ENCODE measurements at places on chromosomes 4 and X. TPM values are rescaled to one million over a fixed set of nuclear protein-coding genes. Genes with fewer than 3 reads are reported as not detected.

GRCh38 chr4:106595906-106596305 lies 227.3 kb upstream of the GIMD1 start:
- H3K4me1 ChIP-seq: no peaks in the 10 kb centered on the region
- no peak overlapping the region for H3K27ac ChIP-seq
- no peaks in the 10 kb centered on the region for H3K36me3 ChIP-seq
- H3K4me3 ChIP-seq: no peak overlapping the region
- H3K27me3 ChIP-seq: no peaks in the 10 kb centered on the region

MAGEA3 gene
- not detected for total RNA-seq

DNA sequence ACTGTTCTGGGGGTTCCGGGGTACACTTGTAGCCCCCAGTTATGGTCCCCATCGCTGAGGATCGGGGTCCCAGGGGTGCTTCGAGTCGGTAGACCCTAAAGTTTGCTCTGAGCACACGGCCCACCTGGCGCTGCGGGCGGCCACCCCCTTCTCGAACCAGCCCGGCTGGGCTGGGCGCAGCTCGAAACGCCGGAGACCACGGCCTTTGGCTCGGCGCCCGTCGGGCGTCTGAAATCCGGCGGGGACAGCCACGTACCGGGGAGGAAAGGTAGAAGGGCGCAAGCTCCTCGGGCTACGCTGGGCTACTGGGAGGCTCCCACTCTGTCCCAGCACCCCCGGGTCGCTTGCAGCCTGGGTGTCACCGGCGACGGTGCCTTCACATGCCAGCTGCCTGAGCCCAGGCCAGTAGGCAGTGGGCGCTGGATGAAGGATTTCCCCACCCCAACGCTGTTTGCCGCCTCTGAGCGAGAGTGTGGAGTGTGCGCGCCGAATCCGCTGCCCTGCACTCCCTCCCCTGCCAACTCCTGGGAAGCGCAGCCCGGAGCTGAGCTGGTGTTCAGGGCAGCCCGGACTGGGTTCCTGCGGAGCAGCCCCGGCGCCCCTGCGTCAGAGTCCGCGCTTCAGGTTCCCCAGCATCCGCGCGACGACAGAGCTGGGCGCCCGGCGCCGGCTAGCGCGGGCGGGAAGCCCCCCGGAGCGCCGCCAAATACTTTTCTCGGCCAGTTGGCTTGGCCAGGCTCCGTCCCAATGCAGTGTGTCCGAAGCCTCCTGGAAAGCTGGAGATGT lies 637 bp downstream of the MAMLD1 start:
- peak; percentile 64 for DNase-seq
- H3K4me1 ChIP-seq: no peaks in the 10 kb centered on the region

DNA sequence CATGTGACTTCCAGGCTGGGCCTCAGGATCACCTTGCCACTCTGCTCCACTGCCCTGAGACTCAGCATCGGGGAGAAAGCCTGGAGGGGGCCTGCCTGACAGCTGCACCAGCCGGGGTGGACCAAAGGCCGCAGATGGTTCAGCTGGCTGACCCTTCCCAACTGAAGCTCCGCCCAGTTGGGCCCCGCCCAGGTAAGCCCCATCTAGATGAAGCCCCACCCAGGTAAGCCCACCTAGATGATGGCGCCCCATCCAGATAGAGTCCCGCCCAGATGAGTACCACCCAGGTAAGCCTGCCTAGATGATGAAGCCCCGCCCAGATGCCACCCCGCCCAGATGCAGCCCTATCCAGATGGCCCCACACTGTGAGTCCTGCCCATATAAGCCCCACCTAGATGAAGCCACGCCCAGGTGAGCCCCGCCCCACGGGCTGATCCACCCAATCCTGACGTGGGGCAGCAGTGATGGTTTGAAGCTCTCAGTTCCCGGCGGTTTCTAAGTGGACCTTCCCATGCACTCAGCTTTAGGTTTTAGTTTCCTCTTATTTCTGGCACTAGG lies 10.0 kb downstream of the ZFYVE28 start:
- no peak overlapping the region for H3K4me3 ChIP-seq
- peak; percentile 50 for DNase-seq
- no peaks in the 10 kb centered on the region for H3K27me3 ChIP-seq
- no peak overlapping the region for H3K27ac ChIP-seq

FAT4 gene
- 31.3 TPM for total RNA-seq

DNA sequence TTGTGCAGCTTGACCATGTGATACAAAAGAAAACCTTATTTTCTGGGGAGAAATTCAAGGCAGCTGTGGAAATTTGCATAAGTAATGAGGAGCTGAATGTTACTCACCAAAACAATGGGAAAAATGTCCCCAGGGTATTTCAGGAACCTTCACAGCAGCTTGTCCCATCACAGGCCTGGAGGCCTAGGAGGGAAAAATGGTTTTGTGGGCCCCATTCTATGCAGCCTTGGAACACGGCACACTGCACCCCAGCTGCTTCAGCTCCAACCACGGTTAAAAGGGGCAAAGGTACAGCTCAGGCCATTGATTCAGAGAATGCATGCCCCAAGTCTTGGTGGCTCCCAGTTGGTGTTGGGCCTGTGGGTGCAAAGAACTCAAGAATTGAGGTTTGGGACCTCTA lies 216.1 kb downstream of the MAGEE1 start:
- no peak overlapping the region for H3K4me3 ChIP-seq
- H3K36me3 ChIP-seq: no peaks in the 10 kb centered on the region
- H3K27me3 ChIP-seq: no peaks in the 10 kb centered on the region
- no peak for DNase-seq
- no peak overlapping the region for H3K27ac ChIP-seq
- H3K4me1 ChIP-seq: no peaks in the 10 kb centered on the region

DNA sequence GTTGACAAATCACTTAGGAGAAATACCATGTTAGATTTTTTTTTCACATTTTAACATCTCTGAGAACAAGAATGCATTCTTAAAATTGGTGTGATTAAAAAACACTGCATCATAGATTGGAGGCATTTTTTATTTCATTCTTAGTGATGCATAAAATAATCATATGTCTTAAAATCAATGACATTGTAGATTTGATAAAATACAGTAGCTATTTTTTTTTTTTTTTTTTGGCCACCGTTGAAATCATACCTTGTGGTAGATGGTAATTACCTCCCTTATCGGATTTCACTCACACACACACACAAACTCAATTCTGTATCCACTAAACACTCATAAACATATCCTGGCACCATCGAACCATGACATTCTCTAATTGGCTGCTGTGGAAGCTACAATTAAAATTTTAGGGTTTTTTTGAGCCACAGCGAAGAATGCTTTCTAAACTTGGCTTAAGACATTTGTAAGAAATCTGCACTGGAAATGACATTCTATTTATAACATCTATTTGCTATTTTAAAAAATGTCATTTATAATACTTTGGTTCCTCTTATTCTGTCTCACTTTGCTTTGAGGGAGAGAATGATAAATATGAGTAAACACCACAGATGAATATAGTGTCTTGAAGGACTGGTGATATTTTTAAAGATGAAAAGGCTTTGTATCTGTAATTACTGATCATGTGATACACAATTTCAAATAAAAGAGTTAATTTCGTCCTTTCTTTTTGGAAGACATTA lies 60.1 kb downstream of the CCSER1 start:
- H3K4me1 ChIP-seq: no peaks in the 10 kb centered on the region
- no peaks in the 10 kb centered on the region for H3K27me3 ChIP-seq
- no peaks in the 10 kb centered on the region for H3K36me3 ChIP-seq

DNA sequence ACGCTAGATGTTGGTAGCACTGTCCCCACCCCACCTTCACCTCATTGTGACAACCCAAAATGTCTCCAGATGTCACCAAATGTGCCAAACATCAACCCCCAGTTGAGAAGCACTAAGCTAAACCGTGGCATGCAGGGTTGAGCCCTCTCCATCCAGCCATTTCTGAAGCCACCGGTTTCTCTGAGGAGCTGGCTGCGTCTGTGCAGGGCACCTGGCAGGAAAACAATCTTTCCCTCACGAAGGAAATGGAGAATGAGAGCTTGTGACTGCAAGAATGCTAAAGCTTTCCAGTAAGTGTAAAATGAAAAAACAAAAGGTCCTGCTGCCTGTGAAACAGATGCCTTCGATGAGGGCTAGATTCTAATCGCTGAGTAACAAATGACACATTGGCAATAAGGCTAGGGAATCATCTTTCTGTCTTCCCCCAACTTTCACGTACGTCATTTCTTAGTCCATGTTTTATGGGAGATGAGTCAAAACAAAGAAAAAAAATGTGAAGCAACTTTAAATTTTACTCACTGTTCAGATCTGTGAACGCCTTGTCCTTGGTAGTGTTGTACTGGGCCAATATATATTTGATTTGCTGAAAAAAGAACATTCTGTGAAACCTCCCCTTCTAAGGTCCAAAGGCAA lies 59.9 kb downstream of the PROM1 start:
- H3K4me3 ChIP-seq: no peak overlapping the region
- H3K4me1 ChIP-seq: peaks cover 8% of the 10 kb centered on the region
- no peaks in the 10 kb centered on the region for H3K27me3 ChIP-seq
- no peak for DNase-seq
- H3K36me3 ChIP-seq: no peaks in the 10 kb centered on the region

DNA sequence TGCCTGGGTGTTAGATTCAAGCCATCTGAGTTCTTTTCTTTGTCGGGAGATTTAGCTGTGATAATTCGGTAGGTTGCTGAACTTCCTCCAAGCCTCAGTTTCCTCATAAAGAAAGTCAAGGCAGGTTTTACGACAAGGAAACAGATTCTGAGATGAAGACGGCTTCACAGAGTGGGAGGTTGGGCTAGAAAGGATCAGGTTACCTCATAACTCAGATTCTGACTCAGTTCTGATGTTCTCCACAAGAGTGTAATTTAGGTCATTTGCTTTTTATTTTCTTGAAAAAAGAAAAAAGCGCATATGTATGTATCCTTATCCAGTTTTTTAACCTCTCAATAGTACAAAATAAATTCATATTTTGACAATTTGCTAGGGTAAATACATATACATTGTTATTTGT lies 47.2 kb upstream of the ELOVL6 start:
- peak; percentile 18 for DNase-seq
- H3K4me1 ChIP-seq: peaks cover 8% of the 10 kb centered on the region
- no peak overlapping the region for H3K27ac ChIP-seq
- no peak overlapping the region for H3K4me3 ChIP-seq
- no peaks in the 10 kb centered on the region for H3K27me3 ChIP-seq

GRCh38 chr4:155509555-155509954 lies 132.8 kb upstream of the MAP9 start:
- H3K4me3 ChIP-seq: no peak overlapping the region
- no peak overlapping the region for H3K27ac ChIP-seq
- no peaks in the 10 kb centered on the region for H3K27me3 ChIP-seq
- peak; percentile 7 for DNase-seq

GRCh38 chrX:34528081-34528480 lies 129.0 kb downstream of the TMEM47 start:
- no peaks in the 10 kb centered on the region for H3K36me3 ChIP-seq
- no peaks in the 10 kb centered on the region for H3K27me3 ChIP-seq
- H3K4me3 ChIP-seq: no peak overlapping the region
- DNase-seq: no peak
- no peak overlapping the region for H3K27ac ChIP-seq

FGFRL1 gene
- 40.8 TPM for total RNA-seq

DNA sequence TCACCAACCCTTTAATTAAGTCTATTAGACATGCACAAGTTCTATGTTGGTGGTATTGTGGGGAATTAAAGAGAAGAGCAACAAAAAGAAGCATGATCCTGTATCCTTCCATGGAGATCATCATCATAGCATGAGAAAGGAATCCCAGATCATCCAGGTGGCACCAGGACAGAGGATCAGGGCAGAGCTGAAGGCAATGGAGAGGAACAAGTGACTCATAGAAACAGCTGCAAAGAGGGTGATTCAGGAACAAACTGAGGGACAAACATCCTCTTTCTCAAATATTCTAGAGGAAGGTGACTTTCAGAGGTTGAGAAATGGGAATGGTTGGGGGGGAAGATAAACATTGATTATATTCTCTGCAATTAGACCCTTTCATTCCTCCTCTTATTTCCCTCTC lies 105.5 kb upstream of the OTUD4 start:
- H3K36me3 ChIP-seq: no peaks in the 10 kb centered on the region
- no peaks in the 10 kb centered on the region for H3K27me3 ChIP-seq

DNA sequence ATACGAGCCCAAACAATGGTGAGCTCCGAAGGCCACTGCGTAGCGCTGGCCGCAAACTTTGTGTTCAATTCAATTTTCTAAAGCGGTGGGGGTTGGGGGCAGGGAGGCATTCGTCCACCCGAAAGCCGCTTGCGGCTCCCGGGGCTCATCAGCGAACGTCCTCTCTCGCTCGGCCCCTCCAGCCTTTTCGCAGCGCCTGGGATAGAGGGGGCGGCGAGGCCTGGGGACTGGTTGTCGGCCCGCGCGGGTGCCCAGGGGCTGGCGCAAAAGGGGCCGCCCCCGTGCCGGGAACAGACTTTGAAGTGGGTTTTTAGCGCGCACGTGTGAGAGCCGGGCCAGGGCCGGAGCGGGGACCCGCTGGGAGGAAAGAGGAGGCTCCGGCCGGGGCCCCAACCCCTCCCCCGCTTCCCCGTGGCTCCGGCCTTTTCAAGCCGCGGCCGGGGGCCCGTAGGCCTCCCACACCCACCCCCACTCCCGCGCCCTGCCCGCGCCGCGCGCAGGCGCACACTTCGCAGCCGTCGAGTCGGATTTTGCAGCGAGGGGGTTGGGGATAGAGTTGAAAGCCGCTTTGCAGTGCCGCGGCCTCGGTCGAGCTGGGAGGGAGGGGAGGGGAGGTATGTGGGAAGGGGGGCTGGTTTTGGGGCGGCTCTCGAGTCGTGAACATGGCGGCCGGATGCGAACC lies 8.3 kb downstream of the ZIC3 start:
- H3K27ac ChIP-seq: peak overlapping the region; percentile 21
- H3K4me3 ChIP-seq: peak overlapping the region; percentile 19
- peaks cover 10% of the 10 kb centered on the region for H3K36me3 ChIP-seq
- no peaks in the 10 kb centered on the region for H3K27me3 ChIP-seq
- H3K4me1 ChIP-seq: no peaks in the 10 kb centered on the region

DNA sequence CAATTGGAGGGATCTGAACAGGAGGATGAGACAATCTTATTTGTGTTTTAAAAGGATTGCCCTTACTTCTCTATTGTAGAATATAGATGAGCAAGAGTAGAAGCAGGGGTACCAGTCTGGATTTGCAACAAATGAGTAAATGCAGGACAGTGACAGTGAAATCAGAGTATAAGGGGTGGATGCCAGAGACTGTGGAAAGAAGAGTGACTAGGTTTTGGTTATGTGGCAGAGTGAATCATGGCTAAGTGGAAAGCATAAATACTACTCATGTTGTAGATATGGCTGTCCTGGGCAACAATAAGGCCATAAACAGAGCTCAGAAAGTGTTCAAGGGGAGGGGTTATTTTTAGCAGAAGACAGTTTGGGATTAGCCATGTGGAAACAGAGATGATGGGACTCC lies 6.0 kb upstream of the VSIG4 start:
- H3K36me3 ChIP-seq: no peaks in the 10 kb centered on the region
- H3K27me3 ChIP-seq: no peaks in the 10 kb centered on the region
- no peak overlapping the region for H3K27ac ChIP-seq
- no peaks in the 10 kb centered on the region for H3K4me1 ChIP-seq
- DNase-seq: no peak
- no peak overlapping the region for H3K4me3 ChIP-seq

CORIN gene
- 0.26 TPM for total RNA-seq

DNA sequence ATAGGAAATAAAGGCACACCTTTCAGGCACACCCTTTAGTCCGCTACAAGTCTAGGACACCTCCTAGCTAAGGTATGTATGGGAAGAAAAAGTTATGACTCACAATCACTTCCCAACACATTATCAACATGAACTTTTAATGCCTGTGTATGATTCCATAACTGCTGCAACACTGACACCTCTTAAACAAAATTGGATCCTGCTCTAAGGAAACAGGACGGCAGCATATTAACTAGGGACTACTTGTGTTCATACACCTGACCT lies 2.4 kb upstream of the PPP3CA start:
- no peaks in the 10 kb centered on the region for H3K27me3 ChIP-seq
- H3K4me1 ChIP-seq: peaks cover 15% of the 10 kb centered on the region
- H3K4me3 ChIP-seq: no peak overlapping the region
- no peaks in the 10 kb centered on the region for H3K36me3 ChIP-seq
- no peak for DNase-seq
- no peak overlapping the region for H3K27ac ChIP-seq
